Ovary (tissue), 10 donors: ENCODE measurements at places on chromosomes 7 and 10.

- no peak for DNase-seq
These were observed 96.6 kb downstream of the ANKRD30A start for GRCh38 chr10:37222046-37222445.

GRCh38 chr10:30988831-30989435 is 42.7 kb downstream of the ZNF438 start:
- DNase-seq = no peak

DNA sequence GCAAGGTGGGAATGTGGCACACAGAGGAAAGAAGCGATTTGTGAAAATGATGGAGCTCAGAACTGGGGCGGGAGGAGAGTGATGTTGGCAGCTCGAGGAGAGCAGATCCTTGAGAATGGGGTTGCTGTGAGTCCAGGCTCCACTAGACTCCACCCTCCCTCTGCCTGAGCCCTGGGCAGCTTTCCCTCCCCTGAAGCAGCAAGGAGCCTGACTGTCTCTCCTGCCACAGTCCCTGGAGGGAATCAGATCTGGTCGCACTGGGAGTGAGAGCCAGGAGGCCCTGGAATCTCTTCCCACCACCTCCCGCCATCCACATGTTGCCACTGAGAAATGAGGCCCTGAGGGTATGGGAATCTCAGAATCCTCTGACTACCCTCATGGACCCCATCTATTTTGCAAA is 362.7 kb downstream of the PLXNA4 start:
- DNase-seq = no peak

DNA sequence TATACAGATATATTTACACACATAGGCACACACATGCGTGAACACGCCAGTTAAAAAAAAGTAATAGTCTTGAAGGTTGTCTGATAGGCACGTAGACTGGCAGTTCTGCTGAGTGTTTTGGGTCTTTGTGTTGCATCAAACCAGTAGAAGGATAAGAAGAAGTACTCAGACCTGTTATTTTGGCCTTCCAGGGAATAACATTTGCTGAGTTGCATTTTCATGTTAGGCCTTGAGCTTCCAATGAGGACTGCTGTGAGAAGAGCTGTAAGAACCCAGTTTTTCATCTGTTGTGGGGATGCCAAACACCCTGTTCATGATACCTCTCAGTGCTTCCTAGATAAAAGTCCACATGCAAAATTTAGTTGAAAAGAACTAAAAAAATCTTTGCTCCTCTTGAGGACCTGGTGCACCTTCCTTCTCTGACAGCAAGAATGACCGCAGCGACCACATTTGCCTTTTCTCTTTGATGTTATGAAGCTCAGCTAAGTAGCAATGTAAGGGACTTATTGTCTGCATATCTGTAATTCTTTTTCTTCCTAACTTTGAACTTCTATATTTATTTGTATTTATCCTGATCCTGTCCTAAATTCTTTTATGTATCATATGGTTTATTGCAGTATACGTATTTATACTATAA is 27.2 kb downstream of the HIPK2 start:
- DNase-seq = no peak

DNA sequence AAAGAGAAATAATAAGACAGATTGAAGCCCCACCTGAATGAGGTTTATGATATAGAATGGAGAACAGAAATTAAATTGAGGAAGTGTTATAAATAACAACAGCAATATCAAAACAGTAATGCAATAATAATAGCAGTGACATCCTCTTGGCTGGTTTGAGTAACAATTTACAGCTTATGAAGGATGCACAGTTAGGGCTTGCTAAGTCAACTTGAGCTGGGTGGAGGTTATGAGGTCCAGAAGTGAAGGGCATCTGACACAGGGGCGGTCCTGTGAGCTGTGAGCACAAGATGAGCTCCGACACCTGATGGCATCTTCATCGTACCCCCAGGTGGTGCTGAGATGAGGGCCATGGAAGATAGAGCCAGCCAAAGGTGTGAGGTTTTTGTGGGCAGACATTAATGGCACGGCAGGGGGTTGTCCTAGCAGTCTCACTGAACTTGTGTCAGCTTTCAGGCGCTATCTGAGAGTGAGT is 30.5 kb downstream of the ARHGAP22 start:
- DNase-seq = no peak

GRCh38 chr7:28571405-28571804 is 159.1 kb downstream of the CREB5 start:
- no peak for DNase-seq

- no peak for DNase-seq
These were observed 151.0 kb upstream of the PRSS1 start for GRCh38 chr7:142598297-142598696.

GRCh38 chr10:76202777-76203176 is 771.4 kb downstream of the LRMDA start:
- DNase-seq = no peak

DNA sequence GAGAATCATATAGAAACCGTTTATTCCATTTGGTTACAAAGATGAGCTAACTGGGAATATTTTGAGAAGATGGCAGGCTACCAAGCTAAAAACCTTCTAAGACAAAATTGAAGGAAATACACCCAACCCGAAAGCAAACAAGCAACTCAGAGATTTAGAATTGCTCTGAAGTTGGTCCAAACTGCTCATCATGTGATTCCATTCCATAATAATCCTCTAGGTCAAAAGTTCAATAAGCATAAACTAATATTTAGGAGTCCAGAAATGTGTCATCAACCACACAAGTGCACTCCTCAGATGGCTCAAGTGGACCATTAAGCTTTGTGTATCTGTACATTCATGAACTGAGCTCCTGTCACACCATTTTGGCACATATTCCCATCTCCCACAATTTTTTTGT is 28.7 kb downstream of the DGKI start:
- no peak for DNase-seq

DNA sequence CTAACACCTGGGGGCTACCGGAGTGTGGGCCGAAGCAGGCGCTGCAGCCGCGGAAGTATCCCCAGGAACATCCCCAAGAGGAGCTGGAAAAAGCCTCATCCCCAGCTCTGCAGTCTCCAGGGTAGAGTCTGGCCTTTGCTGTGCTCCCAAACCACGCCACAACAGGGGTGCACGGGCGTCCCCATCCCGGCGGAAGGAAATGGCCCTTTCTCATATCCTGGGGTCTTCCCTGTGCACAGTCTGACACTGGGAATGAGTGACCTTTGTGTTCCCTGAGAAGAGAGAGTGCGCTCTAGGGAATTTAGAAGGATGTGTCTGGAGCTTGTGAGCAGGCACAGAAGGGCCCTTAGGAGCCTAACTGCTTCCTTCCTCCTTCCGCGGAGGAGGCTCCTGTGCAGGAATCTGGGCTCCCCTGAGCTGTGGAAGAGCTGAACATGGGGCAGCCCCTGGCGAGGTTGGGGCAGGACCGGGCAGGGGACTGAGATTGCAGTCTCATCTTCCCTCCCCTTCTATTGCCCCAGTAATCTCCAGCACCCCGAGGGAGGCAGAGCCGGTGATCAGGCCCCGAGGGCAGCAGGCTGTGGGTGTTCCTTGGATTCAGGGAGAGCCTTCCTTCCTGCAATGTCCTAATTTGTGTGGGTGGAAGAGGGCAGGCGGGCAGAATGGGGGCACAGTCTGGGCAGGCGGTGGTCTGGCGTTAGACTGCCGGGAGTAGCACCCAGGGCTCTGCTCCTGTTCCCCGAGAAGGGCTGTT is 1.3 kb downstream of the REPIN1 start:
- DNase-seq = no peak

GRCh38 chr10:36761121-36761520 is 364.3 kb upstream of the ANKRD30A start:
- DNase-seq = no peak

GRCh38 chr10:26556748-26557640 is 118.9 kb downstream of the APBB1IP start:
- DNase-seq = no peak

GRCh38 chr10:108631332-108631731 is 1292.0 kb downstream of the XPNPEP1 start:
- DNase-seq = no peak

DNA sequence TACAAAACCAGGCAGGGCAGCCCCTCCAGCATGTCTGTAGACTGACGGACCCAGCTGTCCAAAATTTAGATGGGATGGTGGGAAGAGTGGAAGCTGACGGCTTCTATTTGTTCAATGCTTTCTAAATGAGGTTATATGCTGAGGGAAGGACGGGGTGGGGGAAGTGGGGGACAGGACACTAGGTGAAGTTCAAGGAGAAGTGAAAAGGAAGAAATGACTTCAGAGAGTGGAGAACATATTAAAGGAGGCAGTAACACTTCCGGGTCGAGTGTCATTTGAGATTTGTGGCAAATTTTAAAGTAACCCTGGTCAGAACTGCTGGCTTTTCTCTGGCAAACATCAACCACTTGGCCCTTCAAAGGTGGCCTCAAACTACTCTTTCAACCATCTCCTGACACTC is 9.4 kb downstream of the PIP4K2A start:
- DNase-seq = no peak

DNA sequence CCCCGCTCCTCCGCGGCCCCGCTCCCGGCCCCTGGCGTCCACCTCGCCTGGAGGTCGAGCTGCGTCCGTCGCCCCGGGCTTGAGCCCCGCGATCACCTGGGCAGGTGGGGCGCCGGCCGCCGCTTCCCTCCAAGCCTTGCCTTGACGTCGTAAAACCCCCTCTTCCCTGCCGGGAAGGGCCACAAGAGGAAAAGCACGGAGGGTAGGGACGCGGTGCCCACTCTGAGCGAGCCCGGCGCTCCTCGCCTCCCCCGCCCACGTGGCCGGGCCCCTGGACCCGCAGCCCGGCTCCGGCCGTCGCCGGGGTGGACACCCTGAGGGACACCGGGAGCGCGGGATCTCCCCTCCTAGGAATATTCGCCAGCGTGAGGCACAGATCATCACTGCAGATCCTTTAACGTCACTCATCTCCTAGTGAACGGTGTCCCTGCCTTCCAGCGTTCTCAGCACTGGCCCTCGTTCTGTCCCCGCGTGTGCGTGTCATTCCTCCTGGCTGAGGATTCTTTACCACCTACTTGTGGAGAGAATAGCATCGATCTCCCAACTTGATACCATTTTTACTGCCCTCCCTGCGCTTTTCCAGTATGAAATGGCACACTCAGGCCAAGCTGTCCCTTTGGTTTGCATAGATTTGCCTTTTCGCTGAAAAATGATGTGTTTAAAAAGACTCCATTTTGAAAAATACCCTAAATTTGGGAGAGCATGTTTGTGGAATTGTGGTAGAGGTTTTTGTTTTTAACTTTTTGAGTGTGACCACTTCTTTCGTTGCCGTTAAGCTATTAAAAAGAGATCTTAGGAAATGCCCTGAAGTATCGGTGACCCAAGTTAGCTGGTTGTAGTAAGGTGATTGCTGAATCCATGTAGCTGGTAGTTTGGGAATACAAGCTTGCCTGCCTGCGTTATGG is 649 bp downstream of the ACTR3B start:
- DNase-seq = no peak

- no peak for DNase-seq
These were observed 60.2 kb upstream of the MKRN1 start for GRCh38 chr7:140539461-140539860.

DNA sequence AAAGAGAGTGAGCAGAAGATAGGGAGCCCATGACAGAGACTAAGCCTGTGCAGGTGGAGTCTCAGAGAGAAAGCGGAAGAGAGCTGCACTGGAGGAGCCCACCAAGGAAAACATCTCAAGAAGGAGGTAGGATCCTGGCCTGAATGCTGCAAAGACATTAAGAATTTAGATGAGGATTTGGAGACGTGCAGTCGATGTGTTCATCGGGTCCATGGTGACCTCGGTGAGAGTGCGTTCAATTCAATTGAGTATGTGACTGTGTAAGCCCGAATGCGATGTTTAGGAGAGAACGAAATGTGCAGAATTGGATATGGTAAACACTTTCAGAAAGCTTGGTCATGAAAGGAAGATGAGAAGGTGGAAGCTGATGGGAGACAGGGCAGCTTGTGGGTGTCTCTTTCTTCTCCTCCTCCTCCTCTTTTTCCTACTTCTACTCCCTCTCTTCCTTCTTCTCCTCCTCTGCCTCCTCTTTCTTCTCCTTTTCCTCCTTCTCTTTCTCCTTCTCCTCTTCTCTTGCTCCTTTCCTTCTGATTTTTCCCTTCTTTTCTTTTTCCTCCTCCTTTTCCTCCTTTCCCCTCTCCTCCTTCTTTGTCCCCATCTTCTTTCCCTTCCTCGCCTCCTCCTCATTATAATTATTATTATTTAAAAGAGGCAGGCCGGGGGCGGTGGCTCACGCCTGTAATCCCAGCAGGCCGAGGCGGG is 276.0 kb downstream of the RPS24 start:
- DNase-seq = no peak

DNA sequence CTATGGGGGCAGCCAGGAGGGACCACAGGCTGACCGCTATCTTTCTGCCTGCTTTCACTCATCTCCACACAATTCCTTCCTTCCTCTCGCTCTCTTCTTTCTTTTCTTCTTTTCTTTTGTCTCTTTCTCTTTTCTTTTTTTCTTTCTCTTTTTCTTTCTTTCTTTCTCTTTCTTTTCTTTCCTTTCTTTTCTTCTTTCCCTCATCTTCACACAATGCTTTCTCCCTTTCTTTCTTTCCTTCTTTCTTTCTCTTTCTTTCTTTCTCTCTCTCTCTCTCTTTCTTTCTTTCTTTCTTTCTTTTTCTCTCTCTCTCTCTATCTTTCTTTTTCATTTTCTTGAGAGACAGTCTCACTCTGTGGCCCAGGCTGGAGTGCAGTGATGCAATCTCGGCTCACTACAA is 6.8 kb upstream of the MUC12 start:
- DNase-seq = no peak

DNA sequence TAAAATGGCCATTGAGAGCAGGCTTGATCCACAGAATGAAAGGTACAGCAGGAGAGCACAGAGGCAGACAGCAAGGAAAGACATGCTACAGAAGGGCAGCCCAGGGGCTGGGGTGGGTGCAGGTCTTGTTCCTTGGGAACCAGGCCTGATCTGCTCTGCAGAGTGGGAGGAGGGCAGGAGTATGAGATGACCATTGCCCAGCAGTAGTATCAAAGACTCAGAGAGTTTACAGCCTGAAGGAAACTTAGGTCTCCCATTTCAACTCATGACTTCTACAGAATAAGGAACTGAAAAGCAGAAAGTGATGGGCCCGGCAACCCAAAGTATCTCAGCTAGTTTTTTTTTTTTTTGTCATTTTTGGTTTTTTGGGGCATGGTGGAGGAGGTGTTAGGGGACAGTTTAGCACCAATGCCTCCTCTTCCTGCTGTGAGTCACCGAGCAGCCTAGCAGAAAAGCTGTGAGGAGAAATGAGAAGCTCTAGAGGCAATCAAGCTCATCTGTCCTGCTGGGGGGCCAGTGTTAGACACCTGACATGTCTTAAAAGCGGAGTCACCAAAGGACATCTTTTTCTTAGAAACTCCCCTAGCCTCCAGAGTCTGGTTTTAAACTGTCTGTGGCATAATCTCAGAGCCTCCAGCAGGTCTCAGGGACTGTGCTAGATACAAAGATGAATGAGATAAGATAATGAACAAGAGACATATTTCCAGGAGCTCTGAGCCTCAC is 34.3 kb upstream of the HERPUD2 start:
- DNase-seq = no peak

DNA sequence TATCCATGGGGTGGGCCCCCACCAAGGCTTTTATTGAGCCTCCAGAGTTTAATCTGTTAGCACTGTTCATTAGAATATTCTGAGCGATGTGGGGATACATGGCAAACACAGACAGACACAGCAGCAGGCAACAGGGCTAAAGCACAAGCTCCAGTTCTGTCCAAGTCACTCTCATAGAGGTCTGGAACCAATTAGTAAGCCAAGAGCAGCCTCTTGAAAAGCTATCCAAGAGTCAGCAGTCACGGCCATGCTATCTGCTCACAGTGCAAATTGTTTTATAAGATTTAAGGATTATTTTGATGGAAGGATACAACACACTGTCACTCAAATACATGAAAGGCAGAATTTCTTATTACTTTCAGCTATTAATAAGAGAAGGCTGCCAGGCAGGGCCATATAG is 86.4 kb upstream of the DGKB start:
- DNase-seq = no peak
